ENCODE measurements at places on chromosomes 3 and 15. TPM values are rescaled to one million over a fixed set of nuclear protein-coding genes. Genes with fewer than 3 reads are reported as not detected.

Gene DUOX1
- not detected for total RNA-seq

Gene KBTBD13
- total RNA-seq = not detected

Gene MKRN3
- total RNA-seq = 3.0 TPM

Gene LXN
- 7.7 TPM for total RNA-seq

Gene CCR8
- 1.1 TPM for total RNA-seq

Gene PDIA3
- total RNA-seq = 217 TPM

Gene CD200R1
- total RNA-seq = 11.6 TPM

Gene EDC3
- total RNA-seq = 47.0 TPM

Gene ZNF501
- 6.3 TPM for total RNA-seq

Gene RTP4
- total RNA-seq = 17.1 TPM

Gene RASL12
- total RNA-seq = not detected

Gene IMPG2
- total RNA-seq = 0.62 TPM

Gene CAPN3
- total RNA-seq = 8.3 TPM

Gene ISLR
- total RNA-seq = not detected

Gene LRRIQ4
- total RNA-seq = 0.22 TPM

Gene FOXB1
- total RNA-seq = 0.74 TPM

Gene DUOXA2
- total RNA-seq = not detected

Gene GP9
- total RNA-seq = not detected

Gene CPA3
- total RNA-seq = not detected

Gene SNTN
- not detected for total RNA-seq

Gene FHIT
- total RNA-seq = 5.8 TPM

Gene LRRN1
- total RNA-seq = 1.4 TPM

Gene GOLGA8S
- 1.3 TPM for total RNA-seq

Gene CFAP92
- 0.22 TPM for total RNA-seq

Gene TUSC7
- total RNA-seq = not detected

Gene UBE2Q2
- total RNA-seq = 29.7 TPM

Gene PGBD4
- total RNA-seq = 4.5 TPM

Gene LSAMP
- not detected for total RNA-seq

Gene POPDC2
- total RNA-seq = 3.4 TPM

Gene ZPLD1
- total RNA-seq = not detected

Gene ARL6
- total RNA-seq = 6.3 TPM

Gene C2CD4A
- total RNA-seq = not detected

Gene DCP1A
- 32.5 TPM for total RNA-seq

Gene P2RY1
- 0.28 TPM for total RNA-seq

Gene EIF4A2
- 479 TPM for total RNA-seq

Gene PFN2
- total RNA-seq = 4.3 TPM

Gene NR1I2
- 0.33 TPM for total RNA-seq

Gene SMCO1
- total RNA-seq = not detected

Gene PIERCE2
- not detected for total RNA-seq

Gene STRA6
- total RNA-seq = not detected

Gene MUSTN1
- total RNA-seq = 1.9 TPM

Gene NOX5
- total RNA-seq = not detected

Gene NR2E3
- total RNA-seq = not detected

Gene TMEM40
- not detected for total RNA-seq

Gene ITGA11
- total RNA-seq = 0.57 TPM
